ENCODE measurements at places on chromosomes 11 and 22.

- no peak for DNase-seq
Observed at GRCh38 chr11:65133724-65134123, 595 bp downstream of the SYVN1 start.

DNA sequence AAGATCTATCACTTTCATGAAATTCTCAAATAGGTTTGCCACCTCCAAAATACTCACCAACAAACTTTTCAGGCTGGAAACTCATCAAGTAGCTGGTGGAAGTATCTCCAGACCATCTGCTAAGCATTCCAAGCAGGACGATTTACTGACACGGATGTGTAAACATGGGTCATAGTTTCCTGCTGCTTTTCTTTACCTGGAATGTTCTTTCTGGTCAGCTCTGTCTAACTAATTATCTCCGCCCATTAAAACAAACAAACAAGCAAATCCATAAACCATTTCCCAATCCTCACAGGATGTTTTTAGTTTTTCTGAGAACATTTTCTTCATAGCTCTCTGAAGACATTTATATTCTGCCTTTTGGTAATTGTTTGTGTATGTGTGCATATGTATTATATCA lies 397.0 kb downstream of the METTL15 start:
- DNase-seq, result no peak

DNA sequence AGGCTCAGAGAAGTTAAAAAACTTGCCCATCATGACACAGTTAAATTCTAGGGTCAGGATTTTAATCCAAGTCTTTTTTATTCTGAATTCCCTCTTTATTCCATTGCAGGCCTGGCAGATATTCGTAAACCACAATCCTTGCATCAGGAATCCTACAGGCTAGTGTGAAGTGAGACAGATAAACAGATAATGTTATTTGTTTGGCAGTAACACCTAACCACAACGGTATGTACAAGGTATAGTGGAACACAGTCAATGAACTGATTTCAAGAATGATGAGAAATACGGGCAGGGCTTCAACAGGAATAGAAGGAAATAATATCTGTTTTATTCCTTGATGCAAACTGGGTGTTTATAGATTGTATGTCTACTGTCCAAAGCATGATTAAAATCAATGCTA lies 32.0 kb upstream of the NARS2 start:
- no peak for DNase-seq

GRCh38 chr11:5524756-5525155 lies 8.3 kb upstream of the UBQLNL start:
- no peak for DNase-seq

DNA sequence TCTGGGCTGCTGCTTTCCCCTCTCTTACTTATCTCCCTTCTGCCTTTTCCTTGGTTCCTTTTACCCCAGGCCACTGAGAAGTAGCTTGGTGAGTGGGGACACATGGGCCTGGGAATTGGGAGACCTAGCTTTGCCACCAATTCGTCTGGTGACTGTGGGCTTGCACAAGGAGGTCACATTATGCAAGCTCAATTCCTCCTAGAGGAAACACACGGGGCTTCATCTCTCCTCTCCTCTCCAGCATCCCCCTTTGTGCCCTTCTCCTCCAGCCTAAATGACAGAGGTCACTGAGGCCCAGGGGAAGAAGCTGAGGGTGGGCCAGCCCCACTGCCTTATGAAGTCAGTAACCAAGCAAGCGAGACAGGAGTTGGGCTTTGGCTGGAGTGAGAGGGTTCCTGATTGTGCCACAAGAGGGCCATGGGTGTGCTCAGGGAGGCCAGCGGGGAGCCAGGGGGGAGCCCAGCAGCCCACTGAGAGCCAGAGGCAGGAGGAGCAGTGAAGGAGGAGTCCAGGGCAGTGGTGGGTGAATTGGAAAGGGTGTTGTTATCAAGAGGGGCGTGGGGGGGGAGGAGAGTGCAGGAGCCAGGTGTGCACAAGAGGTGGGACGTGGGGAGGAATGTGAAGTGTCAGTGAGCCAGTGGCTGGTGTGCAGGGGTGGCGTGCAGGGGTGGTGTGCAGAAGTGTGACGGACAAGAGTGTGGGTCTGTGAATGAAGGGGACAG lies 2.0 kb downstream of the CLCF1 start:
- DNase-seq, result no peak

DNA sequence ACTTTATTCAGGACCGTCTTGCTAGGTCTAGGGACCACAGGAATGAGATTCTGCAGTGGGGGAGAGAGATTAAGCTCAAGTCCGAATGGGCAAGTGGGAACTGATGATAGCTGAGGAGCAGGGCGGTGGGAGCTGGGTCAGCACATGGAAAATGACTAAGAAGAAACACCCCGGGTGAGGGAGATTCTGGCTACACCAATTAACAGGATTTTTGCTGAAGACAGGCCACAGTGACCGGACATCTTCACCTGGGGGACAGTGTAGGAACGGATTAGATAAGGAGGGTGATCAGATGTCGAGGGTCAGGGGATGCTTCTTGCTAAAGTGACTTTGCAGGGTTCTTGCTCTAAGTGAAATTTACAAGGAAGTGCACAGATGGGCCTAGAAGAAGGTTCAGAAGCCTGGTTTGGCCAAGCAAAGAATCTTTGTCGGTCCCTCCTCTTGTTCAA lies 8.5 kb upstream of the DGCR8 start:
- no peak for DNase-seq

- no peak for DNase-seq
Observed at GRCh38 chr11:45924036-45924915, 1.8 kb downstream of the LARGE2 start.

- DNase-seq, result no peak
Observed at GRCh38 chr11:75558939-75559843, 2.9 kb upstream of the SERPINH1 start.

GRCh38 chr11:75477614-75477935 lies 44.6 kb upstream of the KLHL35 start:
- DNase-seq, result no peak

- no peak for DNase-seq
Observed at GRCh38 chr11:95888852-95889251, 35.1 kb downstream of the MTMR2 start.

DNA sequence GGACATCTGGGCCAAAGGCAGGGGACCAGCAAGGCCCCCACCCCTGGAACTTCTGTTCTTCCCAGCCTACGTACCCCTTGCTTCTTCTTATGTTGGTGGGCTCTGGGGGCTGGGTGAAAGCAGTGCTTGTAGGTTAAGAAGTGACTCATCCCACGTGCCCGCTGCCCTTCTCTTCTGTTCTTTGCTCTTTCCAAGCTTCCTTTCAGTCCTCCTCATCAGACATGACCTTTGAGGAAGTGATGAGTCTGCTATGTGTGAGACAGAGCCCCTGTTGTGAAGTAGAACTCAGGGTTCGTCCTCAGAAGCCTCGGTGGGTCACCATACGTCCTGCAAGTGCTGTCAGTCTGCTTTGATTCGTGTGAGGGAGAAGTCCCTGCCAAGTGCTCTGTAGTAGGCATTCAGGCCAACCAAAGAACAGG lies 12.7 kb downstream of the MED15 start:
- no peak for DNase-seq

GRCh38 chr11:101929294-101929915 lies 13.1 kb upstream of the ANGPTL5 start:
- DNase-seq, result no peak

- DNase-seq, result no peak
Observed at GRCh38 chr11:112722148-112722547, 239.1 kb upstream of the NCAM1 start.

DNA sequence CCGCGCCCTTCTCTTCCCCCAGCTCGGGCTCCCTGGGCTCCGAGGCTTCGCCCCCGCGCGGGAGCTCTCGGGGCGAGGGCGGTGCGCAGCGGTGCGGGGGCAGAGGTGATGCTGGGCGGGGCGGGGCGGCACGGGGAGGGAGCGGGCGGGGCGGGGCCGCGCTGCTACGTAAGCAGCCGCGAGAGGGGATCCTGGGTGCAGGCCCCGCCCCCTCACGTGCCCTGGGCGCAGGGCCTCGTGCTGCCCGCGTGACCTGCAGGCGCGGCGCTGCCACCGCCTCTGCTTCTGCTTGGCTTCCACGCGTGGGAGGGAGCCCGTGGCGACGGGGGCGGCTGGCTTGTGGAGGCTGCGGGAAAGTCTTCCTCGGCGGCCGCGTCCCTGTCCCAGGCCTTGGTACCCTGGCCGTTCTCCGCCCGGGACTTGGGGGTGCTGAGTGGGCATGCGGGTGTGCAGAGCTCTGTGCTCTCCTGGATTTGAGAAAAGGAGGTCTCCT lies 132.6 kb upstream of the HSD17B12 start:
- DNase-seq, result no peak

DNA sequence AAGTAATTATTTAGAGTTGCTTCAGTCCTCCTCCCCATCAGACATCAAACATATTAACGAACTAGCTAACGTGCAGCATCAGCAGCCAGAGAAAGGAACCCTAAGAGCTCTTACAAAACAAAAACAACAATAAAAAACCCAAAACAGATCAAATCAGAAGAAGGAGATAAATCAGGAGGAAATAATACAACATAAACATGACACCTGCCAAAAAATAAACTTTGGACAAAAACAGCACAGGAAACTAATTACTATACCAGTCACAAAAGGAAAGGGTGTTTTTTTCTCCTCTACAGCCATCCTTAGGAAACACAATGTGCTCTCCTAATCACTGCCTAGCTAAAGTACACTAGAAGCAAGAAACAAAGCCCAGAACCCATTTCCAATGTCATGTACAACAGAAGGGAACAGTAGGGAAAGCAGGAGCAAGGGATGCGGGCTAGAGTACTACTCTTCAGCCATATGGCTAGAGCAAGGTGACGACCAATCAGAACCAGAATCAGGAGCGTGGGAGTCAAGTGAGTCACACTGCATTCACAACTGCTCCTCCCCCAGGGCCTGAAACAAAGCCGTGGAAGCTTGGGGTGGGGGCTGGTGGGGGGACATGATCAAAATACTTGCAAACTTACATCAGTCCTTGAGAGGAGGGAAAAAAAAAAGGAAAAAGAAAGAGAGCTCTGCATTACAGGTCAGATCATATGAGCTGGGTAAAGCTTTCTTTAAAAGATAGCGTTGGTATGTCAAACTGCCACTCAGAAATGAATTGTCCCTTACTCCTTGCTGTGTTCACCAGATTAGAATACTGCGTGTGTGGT lies 60.4 kb downstream of the LARGE2 start:
- DNase-seq, result no peak

GRCh38 chr11:11570823-11571222 lies 51.0 kb downstream of the GALNT18 start:
- DNase-seq, result no peak

DNA sequence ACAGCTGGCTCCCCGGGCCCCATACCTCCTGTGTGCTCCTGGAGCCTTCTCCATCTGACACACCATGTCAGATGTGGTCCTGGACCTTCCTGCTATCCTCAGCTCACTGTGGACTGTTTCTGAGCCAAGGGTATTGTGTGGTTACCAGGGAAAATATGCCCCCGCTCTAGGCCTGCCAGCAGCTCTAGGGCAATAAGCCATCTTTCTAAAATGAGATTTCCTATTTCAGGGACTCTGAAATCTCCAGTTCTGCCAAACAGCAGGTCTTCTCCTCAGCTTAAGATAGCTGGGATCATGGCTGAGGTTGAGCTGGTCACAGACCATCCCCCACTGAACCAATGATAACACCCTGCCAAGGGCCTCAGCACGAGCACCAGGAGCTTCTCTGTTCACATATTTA lies 227.6 kb downstream of the ST3GAL4 start:
- DNase-seq, result no peak
